Breast epithelium (tissue), 4 donors: ENCODE measurements at places on chromosomes 7 and 10. TPM values are rescaled to one million over a fixed set of nuclear protein-coding genes. Genes with fewer than 3 reads are reported as not detected.

The FGFBP3 gene
- total RNA-seq: 0.59 TPM

The SLC26A5 gene
- 0.48 TPM for total RNA-seq

The LRRC61 gene
- 15.4 TPM for total RNA-seq

The TDRD1 gene
- total RNA-seq: 0.73 TPM

The CLRN3 gene
- not detected for total RNA-seq

GRCh38 chr10:70296406-70296899 lies 12.6 kb upstream of the NPFFR1 start:
- no peaks in the 10 kb centered on the region for H3K36me3 ChIP-seq
- peak; percentile 73 for DNase-seq
- H3K27ac ChIP-seq: peak overlapping the region; percentile 80
- H3K4me1 ChIP-seq: no peaks in the 10 kb centered on the region
- no peaks in the 10 kb centered on the region for H3K27me3 ChIP-seq
- H3K4me3 ChIP-seq: no peak overlapping the region

GRCh38 chr7:155405399-155406318 lies 52.3 kb upstream of the EN2 start:
- H3K4me3 ChIP-seq: no peak overlapping the region
- no peaks in the 10 kb centered on the region for H3K4me1 ChIP-seq
- H3K27ac ChIP-seq: no peak overlapping the region
- no peak for DNase-seq
- H3K27me3 ChIP-seq: no peaks in the 10 kb centered on the region

DNA sequence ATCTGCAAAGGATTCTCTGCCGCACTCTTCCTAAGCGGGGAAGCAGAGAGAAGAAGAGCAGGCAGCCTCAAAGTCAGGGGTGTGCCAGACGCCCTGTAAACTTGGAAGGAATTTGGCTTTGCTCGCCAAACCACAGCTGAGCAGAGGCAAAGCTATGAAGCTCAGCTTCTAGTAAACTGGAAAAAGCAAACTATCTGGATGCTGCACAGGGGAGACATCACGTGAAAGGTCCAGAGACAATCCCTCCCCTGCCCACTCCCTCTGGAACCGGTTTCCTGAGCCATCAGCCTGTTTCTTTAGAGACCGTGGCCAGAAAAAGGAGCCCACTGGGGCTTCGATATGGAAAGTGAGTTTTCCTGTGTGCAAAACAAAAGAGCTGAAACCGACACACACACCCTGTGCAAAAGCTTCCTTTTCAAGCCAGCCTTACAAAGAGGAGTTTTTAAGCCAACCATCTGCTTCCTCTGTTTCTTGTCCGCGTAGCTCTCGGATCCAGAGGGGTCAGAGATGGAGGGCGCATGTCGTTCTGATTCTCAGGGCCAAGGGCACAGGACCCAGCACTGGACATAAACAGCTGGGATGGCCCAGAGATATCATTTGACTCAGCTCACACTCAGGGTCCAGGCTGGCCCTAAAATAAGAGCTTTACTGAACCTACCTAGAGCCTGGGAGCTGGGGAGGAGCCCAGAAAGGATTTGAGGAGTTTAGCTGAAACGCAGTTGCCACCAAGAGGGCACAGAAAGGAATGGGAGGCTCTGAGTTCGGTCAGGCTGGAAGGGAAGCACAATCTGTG lies 58.2 kb upstream of the DNAAF5 start:
- H3K4me1 ChIP-seq: no peaks in the 10 kb centered on the region
- H3K27ac ChIP-seq: peak overlapping the region; percentile 78
- no peaks in the 10 kb centered on the region for H3K27me3 ChIP-seq

DNA sequence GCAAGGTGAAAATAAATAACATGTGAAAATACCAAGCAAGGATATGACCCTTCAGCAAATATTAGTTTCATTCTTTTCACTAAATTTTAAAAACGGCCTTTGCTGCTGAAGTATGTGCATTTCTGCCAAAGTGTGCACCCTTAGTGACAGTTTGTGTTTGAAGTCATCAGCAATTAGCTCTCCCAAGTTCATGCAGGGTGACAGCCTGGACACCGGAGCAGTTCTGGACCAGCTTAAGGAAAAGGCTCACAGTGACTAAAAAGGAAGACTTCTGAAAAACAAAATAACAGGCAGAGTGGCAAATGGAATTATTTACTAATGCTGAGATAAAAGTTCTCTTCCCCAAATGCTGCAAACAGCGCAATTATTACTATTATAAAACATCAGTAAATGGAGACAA lies 69.3 kb upstream of the NEBL start:
- no peak overlapping the region for H3K27ac ChIP-seq
- no peaks in the 10 kb centered on the region for H3K36me3 ChIP-seq
- H3K4me1 ChIP-seq: no peaks in the 10 kb centered on the region
- no peak for DNase-seq
- H3K27me3 ChIP-seq: no peaks in the 10 kb centered on the region

- no peaks in the 10 kb centered on the region for H3K27me3 ChIP-seq
- no peak for DNase-seq
- no peak overlapping the region for H3K27ac ChIP-seq
- no peaks in the 10 kb centered on the region for H3K4me1 ChIP-seq
- H3K36me3 ChIP-seq: no peaks in the 10 kb centered on the region
Measured at GRCh38 chr7:7672545-7673239, 32.1 kb downstream of the UMAD1 start.

DNA sequence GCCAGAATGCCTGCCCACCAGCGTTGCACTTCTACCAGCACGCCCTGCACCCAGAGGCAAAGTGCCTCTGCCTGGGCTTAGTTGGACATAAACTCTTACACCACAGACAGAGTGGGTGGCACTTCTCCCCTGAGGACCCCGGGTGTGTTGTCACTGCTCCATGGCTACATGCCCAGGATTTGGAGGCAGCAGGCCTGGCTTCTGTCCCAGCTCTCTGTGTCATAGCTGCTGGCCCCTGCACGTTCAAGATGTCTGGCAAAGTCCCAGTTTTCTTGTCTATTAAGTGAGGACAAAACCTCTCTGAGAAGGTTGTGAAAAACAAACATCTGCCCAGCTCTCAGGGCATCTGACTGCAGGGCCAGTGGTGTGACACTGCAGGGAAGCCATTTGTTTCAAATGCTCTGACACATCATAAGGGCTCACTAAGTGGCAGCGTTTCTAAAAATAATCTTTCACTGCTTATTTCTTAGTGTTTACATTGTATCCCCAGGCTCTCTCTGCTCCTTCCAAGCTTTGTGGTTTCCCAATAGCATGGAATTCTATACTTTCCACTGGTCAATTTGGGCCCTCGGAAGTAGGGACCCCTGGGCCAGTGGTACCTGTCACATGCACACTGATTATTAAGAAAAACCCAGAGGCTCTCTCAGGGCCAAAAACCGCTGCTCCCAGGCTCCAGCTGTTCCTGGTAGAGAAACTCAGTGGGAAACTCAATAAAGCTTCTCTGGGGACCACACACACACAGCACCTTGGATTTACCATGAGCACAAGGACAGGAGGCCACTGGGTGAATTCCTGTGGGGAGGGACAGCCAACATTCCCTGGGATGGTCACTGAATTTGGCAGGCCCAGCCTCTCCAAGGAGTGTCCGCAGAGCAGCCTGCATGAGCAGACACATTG lies 86.2 kb upstream of the ANLN start:
- H3K4me3 ChIP-seq: no peak overlapping the region
- H3K4me1 ChIP-seq: peaks cover 2% of the 10 kb centered on the region
- no peaks in the 10 kb centered on the region for H3K36me3 ChIP-seq
- H3K27ac ChIP-seq: peak overlapping the region; percentile 77
- DNase-seq: peak; percentile 78

DNA sequence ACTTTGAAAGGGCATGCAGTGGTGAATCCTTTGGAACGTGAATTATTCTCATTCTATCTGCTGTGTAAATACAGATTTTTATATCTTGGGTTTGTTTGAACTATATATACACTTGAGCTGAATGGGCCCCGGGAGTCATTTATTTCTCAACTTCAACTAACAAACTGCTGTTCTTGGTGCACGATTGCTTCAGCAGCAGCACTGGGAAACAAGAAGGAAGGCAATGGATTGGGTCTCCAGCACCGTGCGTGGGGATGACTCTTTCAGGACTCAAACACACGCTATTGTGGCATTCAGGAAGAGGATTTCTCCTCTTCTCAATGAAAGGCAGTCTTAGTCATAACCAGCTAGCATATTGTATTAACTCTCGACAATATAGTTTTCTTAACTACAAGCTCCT lies 226.0 kb upstream of the NFE2L3 start:
- H3K36me3 ChIP-seq: no peaks in the 10 kb centered on the region
- H3K27ac ChIP-seq: no peak overlapping the region
- H3K4me3 ChIP-seq: no peak overlapping the region
- DNase-seq: no peak
- H3K27me3 ChIP-seq: no peaks in the 10 kb centered on the region
- no peaks in the 10 kb centered on the region for H3K4me1 ChIP-seq

GRCh38 chr7:71626206-71626605 lies 494.3 kb downstream of the GALNT17 start:
- no peak overlapping the region for H3K27ac ChIP-seq
- H3K4me1 ChIP-seq: no peaks in the 10 kb centered on the region
- H3K36me3 ChIP-seq: no peaks in the 10 kb centered on the region

GRCh38 chr7:25007668-25008067 lies 27.7 kb upstream of the OSBPL3 start:
- no peak overlapping the region for H3K4me3 ChIP-seq
- H3K27me3 ChIP-seq: no peaks in the 10 kb centered on the region
- H3K36me3 ChIP-seq: no peaks in the 10 kb centered on the region
- DNase-seq: no peak
- H3K27ac ChIP-seq: no peak overlapping the region
- no peaks in the 10 kb centered on the region for H3K4me1 ChIP-seq

DNA sequence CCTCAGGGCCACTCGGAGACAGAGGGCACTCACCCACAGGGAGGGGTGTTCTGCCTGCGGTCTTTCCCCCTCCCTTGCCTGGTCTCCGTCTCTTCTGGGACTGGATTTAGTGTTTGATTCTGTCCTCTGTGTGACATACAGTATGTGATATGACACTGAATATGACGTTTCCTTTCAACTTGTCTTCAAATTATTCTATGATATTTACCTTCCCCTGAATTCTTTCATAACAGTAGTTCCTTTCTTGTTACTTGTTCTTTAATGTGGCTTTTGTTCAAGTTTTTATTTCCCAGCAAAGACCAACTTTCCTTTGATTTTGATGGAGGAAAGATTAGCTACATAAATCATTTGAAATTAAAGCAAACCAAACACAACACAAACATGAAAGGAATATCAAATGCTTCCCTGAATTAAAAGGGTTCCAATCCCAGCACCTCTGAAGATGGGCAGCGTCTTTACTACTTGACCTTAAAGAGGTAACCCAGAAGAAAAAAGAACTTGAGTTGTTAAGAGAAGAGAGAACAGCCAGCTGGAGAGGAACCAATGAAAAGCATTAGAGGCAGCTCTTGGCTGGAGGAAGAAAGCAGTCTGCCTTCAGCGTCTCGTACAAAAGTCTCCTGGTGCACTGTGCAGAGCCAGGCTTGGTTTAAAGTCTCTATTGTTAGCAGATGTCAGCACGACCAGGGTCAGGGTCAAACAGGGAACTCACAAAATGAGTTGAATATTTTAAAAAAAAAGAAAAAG lies 18.3 kb upstream of the RHEB start:
- no peak overlapping the region for H3K4me3 ChIP-seq
- no peaks in the 10 kb centered on the region for H3K4me1 ChIP-seq
- peak overlapping the region; percentile 54 for H3K27ac ChIP-seq
- no peak for DNase-seq

- H3K4me3 ChIP-seq: no peak overlapping the region
- H3K4me1 ChIP-seq: no peaks in the 10 kb centered on the region
- no peaks in the 10 kb centered on the region for H3K36me3 ChIP-seq
- H3K27ac ChIP-seq: no peak overlapping the region
Measured at GRCh38 chr7:45176886-45177731, 19.5 kb downstream of the RAMP3 start.
